ENCODE measurements at places on chromosomes 2 and 18. TPM values are rescaled to one million over a fixed set of nuclear protein-coding genes. Genes with fewer than 3 reads are reported as not detected.

DNA sequence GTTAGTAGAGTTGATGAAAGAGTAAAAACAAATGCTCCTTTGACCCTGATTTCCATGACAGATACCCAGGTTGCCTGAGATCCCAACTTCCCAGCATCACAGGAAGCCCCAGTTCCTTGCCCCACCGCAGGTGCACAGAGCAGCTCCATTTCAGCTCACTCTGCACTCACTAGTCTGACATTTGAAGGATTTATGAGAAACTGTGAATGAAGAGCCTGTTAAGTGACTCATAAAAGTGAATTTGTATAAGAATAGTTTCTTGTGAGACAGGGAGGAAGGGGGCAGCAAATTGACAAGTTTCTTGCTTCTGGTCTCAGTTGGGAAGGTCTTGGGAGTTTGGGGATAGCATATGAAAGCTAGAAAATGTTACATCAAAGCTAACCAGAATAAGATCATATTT is 248.7 kb upstream of the ATP5MC3 start:
- DNase-seq: no peak

DNA sequence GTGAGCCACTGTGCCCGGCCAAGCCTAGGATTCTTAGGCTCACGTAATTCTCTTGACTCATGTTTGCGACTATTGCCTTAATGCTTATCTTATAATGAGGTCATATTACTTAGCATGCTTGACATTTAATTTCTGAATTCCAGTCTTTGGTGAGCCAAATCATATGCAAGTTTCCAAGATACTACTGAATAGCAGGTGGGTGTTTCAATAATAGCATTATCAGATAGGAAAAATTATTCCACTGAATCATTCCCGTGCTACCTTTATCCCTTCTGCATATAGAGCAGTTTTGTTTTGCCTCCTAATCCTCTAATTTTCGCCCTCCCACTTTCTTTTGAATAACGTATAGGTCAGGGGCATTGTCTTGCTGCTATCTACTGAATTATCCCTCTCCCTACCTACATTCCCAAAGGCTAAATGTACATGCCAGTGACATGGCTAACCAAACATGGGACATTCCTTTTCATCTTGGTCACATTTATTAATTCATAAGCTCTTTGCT is 4.9 kb downstream of the DAW1 start:
- DNase-seq: peak; percentile 80

PTPRN gene
- 22.0 TPM for polyA plus RNA-seq

DNA sequence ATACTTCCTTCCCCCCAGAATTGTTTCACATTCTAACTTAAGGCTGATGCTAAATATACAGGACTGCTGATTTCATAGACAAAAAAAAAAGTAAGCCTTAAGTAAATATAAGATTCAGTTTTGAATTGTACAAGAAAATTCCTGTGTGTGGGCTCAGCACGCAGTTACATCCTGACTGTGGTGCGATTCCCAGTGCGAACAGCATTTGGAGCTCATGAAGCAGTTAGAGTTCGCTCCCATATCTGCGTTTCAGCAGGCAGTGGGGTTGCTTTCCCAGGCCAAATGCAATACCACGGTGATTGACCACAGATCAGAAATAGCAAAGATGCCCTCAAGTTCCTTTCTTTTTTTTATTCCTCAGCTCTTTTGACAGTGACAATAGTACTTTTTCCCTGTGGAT is 75.6 kb downstream of the SATB2 start:
- peak; percentile 10 for DNase-seq

GRCh38 chr18:568731-569130 is 11.4 kb upstream of the CETN1 start:
- DNase-seq: no peak

DNA sequence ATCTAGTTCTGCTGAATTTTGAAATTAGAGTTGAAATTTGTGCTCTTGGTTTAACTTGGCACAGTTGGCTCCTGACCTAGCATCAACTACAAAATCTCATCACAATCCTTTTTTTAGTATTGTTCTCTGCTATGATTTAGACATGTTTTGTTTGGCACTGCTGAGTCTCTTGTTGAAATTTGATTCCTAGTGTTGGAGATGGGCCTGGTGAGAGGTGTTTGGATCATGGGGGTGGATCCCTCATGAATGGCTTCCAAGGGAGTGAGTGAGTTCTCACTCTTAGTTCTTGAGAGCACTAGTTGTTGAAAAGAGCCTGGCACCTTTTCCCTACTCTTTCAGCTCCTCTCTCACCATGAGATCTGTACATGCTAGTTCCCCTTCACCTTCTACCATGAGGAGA is 605.6 kb upstream of the SLC39A10 start:
- DNase-seq: no peak

- DNase-seq: no peak
Observed at GRCh38 chr2:214504599-214505376, 93.9 kb downstream of the VWC2L start.

- peak; percentile 92 for DNase-seq
Observed at GRCh38 chr2:109126501-109126860, 2.5 kb upstream of the SH3RF3 start.

GRCh38 chr2:160334028-160334741 is 134.1 kb upstream of the ITGB6 start:
- DNase-seq: peak; percentile 71

- DNase-seq: no peak
Observed at GRCh38 chr2:240992572-240993291, 5.7 kb upstream of the SNED1 start.

DNA sequence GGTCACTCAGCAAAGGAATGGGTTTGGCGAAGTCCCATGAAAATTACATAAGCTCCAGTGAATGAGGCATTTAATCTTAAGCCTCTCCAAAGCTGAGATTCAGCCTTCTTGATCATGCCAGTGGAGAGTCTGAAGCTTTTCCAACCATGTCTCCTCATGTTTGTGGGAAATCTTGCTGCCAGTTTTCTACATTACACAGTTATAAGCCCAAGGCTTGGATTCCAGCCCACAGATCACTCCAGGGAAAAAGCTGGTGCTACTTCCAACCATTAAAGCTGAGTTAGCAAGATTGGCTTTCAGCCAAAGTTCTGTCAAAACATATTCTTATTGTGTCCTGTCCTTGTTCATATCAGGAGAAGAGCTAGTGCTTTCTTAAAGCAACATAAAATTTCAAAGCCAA is 293.8 kb downstream of the LRRTM4 start:
- DNase-seq: no peak

- DNase-seq: no peak
Observed at GRCh38 chr2:238415893-238416292, 10.8 kb upstream of the ASB1 start.

DNA sequence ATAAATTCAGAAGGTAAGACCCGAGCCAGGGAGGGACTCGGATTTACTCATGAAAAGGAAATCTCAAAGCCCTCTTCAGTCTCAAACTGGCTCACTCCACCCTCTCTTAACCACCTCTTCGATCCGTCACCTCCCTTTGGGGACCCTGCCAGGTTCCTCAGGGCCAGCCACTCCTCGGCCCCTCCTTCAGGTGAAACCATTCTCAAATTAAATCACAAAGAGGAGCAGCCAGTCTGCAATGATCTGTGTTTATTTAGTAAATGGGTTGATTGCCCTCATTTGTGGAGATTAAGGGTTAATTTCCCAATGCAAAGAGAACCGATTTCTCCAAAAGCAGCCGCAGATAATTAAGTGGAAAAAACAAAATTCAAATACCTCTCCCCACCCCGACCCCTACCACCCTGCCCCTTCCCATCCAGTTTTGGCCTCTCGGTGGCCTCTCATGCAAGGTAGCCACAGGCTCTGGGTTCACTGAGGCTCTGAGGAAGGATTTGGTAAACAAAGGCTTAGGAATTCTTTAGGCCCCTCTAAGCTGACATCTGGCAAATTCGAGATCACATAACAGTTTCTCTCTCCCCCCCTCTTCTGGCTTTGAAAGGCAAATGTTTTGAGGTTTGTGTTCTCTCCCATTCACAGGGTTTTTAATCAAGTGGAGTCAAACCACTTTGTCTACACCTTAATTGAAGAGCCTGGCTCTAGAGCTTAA is 10.3 kb upstream of the FZD7 start:
- DNase-seq: no peak

DNA sequence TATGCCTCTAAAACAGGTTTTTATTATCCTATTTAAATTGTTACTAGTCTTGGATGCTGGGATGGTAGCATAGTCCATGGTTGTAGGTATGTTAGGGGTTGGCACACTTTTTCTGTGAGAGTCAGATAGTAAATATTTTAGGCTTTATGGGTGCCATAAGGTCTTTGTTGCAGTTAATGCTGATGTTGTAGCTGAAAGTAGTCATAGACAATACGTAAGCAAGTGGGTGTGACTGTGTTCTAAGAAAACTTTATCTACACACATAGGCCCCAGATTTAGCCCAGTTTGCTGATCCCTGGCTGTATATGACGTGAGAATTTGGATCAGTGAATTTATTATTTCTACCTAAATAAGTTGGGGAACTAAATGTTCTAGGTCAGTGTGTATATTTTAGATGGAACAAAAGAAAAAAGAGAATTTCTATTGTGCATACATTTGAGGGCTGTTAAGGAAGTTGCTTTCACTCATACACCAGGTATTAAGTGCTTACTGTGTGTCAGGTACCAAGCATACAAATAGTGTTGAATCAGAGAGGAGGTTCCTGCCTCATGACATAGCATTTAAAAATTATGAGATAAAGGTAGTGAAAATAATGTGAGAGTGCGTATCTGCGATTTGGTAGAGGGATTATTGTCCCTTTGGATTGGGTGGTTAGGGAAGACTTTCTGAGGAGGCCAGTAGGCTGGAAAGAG is 39.4 kb downstream of the AGFG1 start:
- DNase-seq: no peak

GRCh38 chr2:207311316-207312005 is 145.7 kb upstream of the KLF7 start:
- DNase-seq: peak; percentile 100

GRCh38 chr2:188028739-188029138 is 262.9 kb upstream of the GULP1 start:
- DNase-seq: no peak

SLC14A1 gene
- polyA plus RNA-seq: 18.3 TPM

DNA sequence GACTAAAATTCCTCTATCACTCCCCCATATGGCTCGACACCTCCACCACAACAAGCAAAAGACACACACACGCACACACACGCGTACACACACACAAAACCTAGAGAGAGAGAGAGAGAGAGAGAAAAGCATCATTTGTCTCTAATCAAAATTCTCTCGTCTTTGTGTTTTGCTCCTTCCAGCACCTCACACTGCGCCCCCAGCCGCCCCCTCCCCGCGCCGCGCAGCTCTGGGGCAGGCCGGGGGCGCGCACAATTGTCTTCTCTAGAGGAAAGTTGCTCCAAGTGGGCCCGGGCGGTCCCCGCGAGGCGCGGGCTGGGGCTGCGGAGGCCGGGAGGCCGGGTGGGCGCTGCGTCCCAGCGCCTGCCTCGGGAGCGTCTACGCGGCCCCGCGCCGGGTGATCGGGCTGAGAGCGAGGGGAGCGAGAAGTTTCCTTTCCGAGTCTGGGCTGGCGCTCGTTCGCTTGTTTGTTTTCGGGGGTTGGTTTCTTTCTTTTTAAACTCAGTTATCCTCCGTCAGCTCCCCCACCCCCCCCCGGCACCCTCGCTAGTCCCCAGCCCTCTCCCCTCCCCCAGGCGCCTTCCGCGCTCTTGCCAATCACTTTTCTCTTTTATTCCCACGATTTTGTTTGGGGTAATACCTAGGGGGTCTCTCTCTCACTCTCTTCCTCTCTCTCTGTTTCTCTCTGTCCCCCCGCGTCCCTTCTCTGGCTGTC is 4.1 kb downstream of the ZEB2 start:
- DNase-seq: no peak

DNA sequence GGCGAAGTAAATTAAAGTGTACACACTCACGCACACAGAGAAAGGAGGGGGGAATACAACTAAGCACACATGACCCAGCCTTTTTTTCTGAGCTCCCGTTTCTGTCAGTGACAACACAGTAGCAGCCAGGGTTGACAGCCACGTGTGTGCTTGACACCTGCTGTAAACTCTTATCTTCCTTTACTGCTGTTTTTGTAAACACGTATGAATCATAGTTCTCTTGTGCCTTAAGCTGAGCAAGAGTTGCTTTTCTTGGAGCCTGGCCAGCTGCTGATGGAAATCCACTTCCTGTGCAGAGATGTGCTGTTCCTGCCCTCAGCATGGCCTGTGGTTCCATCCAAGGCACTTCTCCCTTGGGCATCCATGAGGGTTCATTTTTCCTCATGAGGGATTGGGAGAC is 561.9 kb downstream of the GALR1 start:
- no peak for DNase-seq

- DNase-seq: no peak
Observed at GRCh38 chr2:144471305-144472045, 48.4 kb downstream of the ZEB2 start.

GRCh38 chr2:239831001-239831731 is 194.0 kb downstream of the NDUFA10 start:
- no peak for DNase-seq

ACVR1C gene
- polyA plus RNA-seq: 0.01 TPM

- no peak for DNase-seq
Observed at GRCh38 chr2:237458519-237458918, 28.5 kb upstream of the MLPH start.

ASTL gene
- not detected for polyA plus RNA-seq

SLC9A4 gene
- not detected for polyA plus RNA-seq

LYG2 gene
- not detected for polyA plus RNA-seq

LRP2 gene
- not detected for polyA plus RNA-seq

- DNase-seq: no peak
Observed at GRCh38 chr2:20106746-20107145, 55.3 kb upstream of the LAPTM4A start.

Data from IMR-90 (cell line).